ENCODE measurements at places on chromosomes 12 and 14.
A peak's percentile ranks its signal among the peaks of the same experiment; 100 is the strongest.

GRCh38 chr12:75977590-75977951 is 54.0 kb downstream of the PHLDA1 start:
- no peak for DNase-seq

DNA sequence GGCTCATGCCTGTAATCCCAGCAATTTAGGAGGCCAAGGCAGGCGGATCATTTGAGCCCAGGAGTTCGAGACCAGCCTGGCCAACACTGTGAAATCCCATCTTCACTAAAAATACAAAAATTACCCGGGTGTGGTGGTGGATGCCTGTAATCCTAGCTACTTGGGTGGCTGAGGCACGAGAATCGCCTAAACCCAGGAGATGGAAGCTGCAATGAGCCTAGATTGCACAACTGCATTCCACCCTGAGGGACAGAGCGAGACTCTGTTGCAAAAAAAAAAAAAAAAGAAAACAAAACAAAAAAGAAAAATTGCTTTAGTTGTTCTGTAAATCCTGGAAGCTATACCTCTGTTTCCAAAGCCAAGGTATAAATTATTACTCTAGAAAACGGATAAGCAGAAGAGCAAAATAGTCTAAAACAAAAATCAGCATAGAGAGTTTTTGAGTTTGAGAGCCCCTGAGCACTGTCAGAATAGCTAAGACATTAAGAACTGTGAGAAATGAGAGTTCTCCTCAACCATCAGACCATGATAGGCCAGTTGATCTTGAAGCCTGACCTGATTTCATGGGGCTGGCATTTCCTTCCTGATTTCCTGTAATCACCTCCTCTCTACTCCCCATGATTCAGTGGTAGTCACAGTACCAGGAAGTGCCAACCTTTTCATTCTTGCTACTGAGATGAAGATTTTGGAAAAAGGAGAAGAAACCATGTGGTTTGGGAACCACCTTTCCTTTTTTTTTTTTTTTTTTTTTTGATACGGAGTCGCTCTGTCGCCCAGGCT is 31.7 kb downstream of the ATP2A2 start:
- no peak for DNase-seq

- no peak for DNase-seq
Measured at GRCh38 chr14:96752125-96752524, 45.1 kb upstream of the VRK1 start.

DNA sequence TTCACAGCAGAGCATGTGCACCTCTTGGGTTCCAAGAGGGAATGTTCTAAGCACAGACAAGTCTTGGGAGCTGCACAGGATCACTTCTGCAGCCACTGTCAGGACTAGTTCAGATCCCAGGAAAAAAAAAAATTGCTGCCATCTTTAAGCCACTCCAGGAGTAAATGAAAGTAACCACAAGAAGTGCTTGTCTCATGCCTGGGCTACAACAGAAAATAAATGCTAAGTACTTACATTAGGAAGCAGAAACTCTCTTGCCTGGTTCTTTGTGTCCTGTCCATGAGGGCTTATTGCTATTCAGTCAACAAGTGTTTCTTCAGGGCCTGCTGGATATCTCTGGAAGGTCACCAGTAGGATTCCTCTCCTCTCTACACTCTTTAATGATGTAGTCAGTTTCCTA is 176.1 kb downstream of the KTN1 start:
- peak; percentile 75 for DNase-seq

DNA sequence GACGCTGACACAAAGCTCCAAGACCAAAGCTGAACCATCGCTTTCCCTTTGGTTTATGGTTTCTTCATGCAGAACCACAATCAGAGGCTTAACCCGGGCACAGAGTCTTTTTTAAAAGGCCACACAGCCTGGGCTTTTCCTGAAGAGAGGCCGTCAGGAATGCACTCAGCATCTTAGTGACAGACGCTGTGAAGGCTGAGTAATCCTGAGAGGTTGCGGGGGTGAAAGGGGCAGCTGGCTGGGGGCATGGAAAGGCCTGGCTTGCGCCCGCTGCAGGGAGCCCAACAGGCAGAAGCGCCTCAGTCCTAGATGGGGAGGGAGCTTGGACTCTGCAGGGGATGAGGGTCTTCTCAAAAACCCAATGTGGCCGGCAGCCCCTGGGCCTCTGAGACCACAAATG is 13.6 kb downstream of the CTDSP2 start:
- DNase-seq: peak; percentile 26

- DNase-seq: peak; percentile 45
Measured at GRCh38 chr12:6570264-6570887, 2.3 kb upstream of the NOP2 start.

GRCh38 chr12:123712780-123713319 is 697 bp downstream of the ATP6V0A2 start:
- peak; percentile 31 for DNase-seq

- no peak for DNase-seq
Measured at GRCh38 chr12:123398550-123399254, 14.8 kb downstream of the KMT5A start.

DNA sequence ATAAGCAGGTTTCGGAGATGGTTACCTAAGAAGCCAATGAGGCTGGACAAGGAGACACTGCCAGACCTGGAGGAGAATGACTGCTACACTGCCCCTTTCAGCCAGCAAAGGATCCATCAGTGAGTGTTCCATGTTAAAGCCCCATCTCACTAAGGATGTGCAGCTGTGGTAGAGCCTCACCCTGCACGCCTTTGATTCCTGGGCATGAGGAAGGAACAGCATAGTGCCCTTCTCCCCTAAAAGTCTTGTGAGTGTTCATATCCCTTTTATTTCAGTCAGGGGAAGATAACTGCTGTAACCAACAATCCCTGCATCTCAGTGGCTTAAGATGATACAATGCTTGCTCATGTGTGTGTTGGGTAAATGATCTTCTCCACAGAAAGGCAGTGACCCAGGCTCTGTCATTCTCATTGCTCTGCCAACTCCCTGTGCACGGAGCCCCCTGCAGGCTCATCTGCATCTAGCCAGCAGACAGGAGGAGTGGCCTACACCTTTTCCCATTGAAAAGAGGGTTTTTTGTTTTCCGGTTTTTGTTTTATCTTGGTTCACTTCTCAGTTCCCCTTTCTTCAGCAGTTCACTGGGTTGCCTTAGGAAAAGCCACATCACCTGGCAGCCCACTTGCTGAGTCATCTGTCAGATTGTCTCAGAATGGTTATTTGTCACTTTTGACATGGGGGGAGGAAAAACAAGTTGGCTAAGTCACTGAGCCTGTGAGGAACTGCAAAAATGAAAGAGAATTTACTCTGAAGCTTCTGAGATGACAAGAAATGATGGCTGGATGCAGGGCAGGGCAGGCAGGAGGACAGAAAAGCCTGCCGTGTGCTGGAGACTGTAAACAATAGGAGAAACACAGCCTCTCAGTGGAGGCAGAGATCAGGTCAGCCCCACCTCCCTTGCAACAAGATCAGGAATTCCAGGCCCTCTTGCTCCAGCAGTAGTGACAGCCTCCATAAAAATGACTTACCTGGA is 193.3 kb downstream of the ANO4 start:
- peak; percentile 69 for DNase-seq

- DNase-seq: no peak
Measured at GRCh38 chr12:28050606-28051005, 78.1 kb upstream of the PTHLH start.

GRCh38 chr12:132449565-132450417 is 40.2 kb upstream of the FBRSL1 start:
- DNase-seq: no peak

GRCh38 chr14:77052281-77053044 is 24.0 kb upstream of the IRF2BPL start:
- DNase-seq: no peak

DNA sequence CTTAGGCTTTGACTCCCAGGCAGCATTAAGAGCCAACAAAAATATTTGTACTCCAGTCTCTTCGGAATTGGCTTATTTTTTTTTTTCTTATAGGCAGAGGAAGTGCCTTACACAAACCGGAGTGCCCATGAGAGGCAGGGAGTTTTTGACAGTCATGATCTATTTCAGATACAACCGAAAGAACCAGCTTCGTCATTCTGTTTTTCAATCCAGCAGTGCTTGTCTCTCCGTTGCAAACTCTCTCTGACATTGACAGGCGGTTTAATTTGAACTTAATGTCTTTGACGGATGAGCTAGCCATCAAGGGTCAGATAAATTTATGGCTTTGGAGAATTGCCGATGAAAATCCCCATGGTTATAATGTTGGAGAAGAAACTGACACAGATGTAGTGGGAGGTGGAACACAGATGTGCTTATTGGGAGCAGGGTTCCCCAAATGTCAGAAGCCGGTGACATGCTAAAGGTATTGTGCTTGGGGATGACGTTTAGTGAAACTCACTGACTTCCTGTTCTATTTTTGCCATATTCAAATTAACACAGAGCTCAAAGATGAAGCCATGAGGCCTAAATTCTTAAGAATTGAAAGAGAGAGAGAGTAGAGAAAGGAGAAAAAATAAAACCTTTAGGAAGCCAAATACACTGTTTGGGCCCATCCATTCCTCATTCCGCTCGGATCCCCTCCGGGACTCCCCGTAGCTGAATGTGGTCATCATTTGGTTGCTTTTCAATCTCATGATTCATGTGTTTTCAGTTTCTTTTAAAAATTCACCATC is 59.7 kb downstream of the PLXNC1 start:
- DNase-seq: no peak

DNA sequence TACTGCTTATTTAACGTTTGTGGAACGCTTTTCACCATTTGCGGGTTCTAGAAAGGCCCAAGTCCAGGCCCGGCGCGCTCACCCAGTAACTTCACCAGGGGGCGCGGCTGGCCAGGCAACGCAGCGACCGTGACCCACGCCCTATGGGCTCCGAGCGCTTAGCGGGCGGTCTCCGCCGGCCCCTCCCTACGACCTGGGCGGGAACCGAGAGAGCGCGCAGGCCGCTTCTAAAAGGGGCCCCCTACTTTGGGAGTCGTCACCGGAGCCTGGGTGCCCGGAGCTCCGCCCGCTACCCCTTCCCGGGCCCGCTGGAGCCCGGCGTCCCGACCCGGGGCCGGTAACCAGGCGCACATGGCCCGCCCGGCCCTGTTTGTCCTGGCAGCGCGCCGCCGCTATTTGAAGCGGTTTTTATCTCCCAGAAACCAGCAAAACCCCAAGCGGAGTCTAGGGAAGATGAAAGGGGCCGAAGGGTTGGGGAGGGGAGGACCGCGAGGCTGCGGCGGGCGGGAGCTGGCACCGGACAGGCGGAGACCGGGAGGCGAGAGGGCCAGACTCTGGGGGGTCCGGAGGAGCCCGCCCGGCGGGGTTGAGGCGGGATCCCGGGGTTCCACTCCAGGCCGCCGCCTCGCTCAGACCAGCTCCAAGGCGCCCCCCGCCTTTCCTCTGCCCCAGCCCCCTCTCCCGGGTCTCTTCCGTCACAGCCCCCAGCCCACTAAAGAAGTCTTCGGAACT is 3.5 kb upstream of the AAAS start:
- DNase-seq: peak; percentile 89

GRCh38 chr14:50946234-50946935 is 2.1 kb upstream of the PYGL start:
- no peak for DNase-seq

- no peak for DNase-seq
Measured at GRCh38 chr12:3836641-3837040, 36.6 kb downstream of the PARP11 start.

- DNase-seq: no peak
Measured at GRCh38 chr14:42323426-42323825, 716.8 kb downstream of the LRFN5 start.

DNA sequence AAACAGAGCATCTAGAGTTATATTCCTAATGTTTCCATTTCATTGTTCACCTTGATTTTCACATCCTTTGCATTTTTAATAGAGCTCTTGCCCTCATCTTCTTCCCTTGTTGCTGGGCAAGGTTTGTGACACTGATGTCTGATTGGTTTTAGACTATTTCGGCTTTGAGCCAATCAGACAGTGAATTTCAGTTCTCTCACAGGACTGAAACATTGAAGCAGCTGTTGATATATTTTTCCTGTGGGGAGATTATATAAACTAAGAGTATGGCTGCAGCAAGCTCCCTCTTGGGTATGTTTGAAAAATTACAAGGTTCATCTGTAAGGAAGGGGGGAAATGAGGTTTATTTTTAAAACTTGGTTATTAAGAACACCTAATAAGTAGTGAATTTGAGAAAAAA is 51.2 kb downstream of the ATF7IP start:
- peak; percentile 43 for DNase-seq

- DNase-seq: no peak
Measured at GRCh38 chr12:70581208-70581607, 56.0 kb downstream of the PTPRB start.

- no peak for DNase-seq
Measured at GRCh38 chr12:69000074-69000473, 67.1 kb upstream of the CPM start.

GRCh38 chr14:94014382-94014781 is 11.8 kb upstream of the OTUB2 start:
- no peak for DNase-seq

DNA sequence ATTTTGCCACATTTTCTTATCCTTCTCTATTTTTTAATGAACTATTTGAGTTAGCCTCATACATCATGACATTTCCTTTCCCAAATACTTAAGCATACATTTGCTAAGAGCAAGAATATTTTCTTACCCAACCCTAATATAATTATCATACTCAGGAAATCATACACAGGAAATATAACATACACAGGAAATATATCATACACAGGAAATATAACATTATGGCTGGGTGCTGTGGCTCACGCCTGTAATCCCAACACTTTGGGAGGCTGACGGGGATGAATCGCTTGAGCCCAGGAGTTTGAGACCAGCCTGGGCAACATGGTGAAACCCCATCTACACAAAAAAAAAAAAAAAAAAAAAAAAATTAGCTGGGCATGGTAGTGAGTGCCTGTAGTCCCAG is 4.9 kb downstream of the NCKAP1L start:
- DNase-seq: no peak

DNA sequence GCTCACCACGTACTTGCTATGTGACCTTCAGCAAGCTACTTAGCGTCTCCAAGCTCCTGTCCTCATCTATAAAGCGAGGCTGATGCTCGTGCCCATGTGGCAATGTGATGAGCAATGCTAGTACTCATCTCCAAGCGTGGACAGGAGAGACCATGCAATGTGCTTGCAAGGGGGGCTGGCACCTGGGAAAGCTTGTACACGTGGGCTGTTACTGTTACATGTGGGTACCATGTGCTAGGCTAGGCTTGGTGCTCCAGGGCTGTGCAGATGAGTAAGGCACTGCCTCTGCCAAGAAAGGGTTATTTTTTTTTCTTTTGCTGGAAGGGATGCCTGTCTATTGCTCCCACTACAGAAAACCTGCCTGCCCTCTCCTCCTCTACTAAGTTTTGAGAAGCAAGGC is 46.6 kb downstream of the TSPAN11 start:
- DNase-seq: no peak

DNA sequence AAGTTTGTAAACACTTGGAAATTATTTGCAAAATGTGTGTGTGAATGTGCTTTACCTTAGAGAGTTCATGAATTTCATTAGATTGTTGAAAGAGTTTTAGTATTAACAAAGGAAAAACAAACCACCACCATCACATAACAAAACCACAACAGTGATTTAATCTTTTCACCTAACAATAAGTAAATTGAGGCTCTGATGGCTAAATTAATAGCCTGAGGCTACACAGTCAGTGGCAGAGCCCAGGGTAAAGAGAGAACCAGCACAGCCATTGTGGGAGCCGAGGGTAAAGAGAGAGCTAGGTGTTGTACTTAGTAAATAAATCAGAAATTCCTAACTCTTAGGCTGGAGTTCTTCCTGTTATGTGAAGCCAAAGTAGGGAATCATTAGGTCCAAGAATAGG is 51.2 kb upstream of the CAPRIN2 start:
- DNase-seq: no peak
